ENCODE measurements at places on chromosomes 3 and 15. TPM values are rescaled to one million over a fixed set of nuclear protein-coding genes. Genes with fewer than 3 reads are reported as not detected.

DNA sequence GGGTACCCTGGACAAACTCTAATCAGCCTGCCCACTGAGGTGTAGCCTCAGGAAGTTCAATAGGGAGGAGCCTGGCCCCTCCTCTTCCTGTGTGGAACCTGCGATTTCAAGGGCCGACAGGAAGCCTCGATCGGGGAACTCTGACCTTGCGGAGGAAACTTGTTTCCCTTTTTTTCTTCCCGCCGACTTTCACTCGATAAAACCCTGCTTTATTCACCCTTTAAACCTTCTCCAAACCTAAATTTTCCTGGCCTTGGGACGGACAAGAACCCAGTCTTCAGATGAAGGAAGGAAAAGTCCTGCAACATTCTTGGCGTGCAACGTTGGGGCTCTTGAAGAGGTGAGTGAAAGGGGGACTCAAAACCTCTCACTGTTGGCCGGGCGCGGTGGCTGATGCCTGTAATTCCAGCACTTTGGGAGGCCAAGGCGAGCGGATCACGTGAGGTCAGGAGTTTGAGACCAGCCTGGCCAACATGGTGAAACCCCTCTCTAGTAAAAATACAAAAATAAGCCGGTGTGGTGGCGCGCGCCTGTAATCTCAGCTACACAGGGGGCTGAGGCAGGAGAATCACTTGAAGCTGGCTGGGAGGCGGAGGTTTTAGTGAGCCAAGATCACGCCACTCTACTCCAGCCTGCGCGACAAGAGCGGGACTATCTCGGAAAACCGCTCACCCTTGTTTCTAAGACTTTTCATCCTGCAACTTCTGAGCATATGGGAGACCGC is 208.2 kb downstream of the ZNF385D start:
- no peak for DNase-seq

- no peak for DNase-seq
These were observed 181.2 kb downstream of the WNT5A start for GRCh38 chr3:55305696-55306485.

- no peak for DNase-seq
These were observed 24.4 kb downstream of the NAA50 start for GRCh38 chr3:113721636-113722035.

- DNase-seq, result no peak
These were observed 5.4 kb downstream of the PCBP4 start for GRCh38 chr3:51961602-51962569.

GRCh38 chr3:134186391-134186790 is 64.3 kb downstream of the RYK start:
- DNase-seq, result no peak

DNA sequence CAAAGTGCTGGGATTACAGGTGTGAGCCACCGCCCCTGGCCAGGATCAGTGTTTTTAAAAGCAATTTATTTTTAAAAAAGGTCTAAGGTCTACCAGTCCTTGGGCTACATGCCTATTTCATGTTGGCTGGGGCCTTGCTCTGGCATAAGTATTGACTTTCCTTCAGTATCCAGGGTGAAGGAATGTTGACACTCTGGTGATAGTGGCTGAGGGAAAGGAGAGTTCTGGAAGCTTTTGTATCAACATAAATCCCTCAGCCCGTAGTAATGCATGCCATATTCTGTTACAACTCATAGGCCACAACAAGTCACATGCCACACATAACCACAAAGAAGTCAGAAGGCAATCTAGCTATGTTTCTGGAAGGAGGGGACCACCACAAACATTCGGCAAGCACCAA is 273.9 kb downstream of the ROBO2 start:
- DNase-seq, result no peak

Gene TRH
- not detected for total RNA-seq

Gene ACTC1
- total RNA-seq, result not detected

Gene SERINC4
- total RNA-seq, result 0.30 TPM

Gene PARP15
- total RNA-seq, result 36.1 TPM
